Glutamatergic neuron (in vitro differentiated cells): ENCODE measurements at places on chromosomes 16 and 17. TPM values are rescaled to one million over a fixed set of nuclear protein-coding genes. Genes with fewer than 3 reads are reported as not detected.

- DNase-seq = no peak
These were observed 8.7 kb upstream of the UBE2G1 start for GRCh38 chr17:4375039-4375748.

DNA sequence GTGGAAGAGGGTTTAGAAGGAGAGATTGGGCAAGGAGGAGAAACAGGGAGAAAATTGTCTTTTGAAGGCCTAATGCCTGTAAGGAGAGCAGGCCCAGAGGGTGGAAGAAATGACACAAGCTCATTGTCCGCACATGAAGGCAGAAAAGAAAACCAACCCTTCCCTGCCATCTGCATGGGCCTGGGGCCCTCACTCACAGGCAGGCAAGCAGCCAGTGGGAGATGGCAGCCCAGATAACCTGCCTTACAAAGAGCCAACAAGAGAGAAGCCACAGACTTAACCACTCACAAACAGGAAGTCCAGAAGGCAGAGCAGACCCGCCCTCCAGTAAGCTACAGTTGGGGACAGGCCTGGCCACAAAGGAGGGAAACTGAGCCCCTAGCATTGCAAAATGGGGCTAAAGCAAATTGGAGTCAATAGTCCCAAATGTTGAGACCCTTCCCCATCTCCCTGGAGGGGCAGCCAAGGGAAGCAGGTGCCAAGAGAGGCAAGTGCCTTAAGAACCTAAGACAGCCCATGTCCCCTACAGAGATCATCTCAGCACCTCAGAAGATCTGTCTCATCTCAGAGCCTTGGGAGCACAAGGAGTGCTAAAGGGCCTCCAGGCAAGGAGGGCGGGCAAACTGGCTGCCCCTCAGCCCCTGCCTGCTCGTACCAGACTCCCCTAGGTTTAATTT lies 7.3 kb upstream of the TSPOAP1 start:
- no peak for DNase-seq

GRCh38 chr17:75625813-75626486 lies 7.3 kb upstream of the SMIM5 start:
- peak; percentile 72 for DNase-seq

DNA sequence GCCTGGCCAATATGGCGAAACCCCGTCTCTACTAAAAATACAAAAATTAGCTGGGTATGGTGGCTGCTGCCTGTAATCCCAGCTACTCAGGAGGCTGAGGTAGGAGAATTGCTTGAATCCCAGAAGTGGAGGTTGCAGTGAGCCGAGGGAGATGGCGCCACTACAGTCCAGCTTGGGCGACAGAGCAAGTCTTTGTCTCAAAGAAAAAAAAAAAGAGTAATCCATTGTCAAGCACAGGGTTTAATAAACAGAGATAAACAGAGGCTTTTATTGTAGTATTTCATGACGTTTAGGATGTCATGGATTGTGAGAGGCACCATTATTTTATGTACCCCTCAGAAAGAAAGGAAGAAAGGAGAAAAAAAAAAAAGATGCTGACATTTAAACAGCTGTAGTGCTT lies 75.2 kb upstream of the RNU2-1 start:
- DNase-seq = no peak

- no peak for DNase-seq
These were observed 81.9 kb downstream of the AIPL1 start for GRCh38 chr17:6352801-6353560.

GRCh38 chr16:5885521-5885920 lies 787.9 kb upstream of the EEF2KMT start:
- DNase-seq = no peak

- DNase-seq = no peak
These were observed 112.4 kb downstream of the SMG6 start for GRCh38 chr17:2191227-2191626.

DNA sequence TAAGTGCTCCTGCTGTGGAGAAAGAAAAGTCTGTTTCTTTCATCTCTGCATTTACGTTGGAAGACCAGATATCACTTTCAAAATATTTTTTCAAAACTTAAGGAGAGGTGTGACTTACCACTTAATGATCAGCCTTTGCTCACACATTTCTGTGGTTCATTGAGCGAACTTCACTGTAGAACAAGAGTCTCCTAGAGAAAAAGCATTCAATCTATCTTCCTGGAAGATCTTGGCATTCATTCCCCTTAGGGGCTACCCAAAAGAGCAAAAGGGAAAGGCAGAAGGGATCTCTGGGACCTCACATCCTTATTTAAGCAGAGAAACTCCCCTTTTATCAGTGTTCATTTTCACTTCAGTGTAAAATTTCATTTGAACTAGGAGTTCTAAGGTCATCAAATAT lies 61.2 kb downstream of the HS3ST3A1 start:
- DNase-seq = no peak

DNA sequence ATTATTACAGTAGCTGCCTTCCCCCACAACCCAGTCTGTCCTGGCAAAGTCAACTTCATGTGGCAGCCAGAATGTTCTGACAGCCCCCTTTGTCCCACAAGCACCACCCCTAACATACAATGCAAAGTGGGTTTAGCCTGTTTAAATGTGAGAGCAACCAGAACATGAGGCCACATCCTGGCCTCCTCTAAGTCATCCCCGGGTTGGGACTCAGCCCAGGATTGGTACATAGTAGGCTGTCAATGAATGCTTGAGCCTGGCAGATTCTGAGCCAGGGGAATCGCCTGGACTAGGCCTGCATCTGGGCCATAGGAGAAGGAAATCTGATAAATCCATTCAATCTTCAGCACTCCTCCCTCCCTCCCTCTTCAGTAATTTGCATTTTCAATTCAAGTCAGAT lies 4.3 kb upstream of the ITGA3 start:
- DNase-seq = no peak

DNA sequence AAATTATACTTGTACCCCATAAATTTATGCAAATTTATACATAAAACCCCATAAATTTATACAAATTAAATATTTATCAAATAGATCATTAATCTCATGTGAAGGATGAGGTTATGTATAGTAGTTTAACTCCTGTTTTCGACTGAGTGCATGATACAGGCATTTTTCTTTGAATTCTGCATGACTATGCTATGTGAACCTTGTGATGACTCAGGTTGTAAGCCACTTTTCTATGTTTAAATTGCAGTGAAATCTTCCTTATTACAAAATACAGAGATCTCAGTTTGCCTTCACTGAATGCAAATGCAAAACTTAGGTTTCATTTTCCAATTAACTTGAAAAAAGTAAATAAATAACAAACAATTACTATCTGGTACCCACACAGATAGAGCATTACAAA lies 843.7 kb downstream of the CDH11 start:
- DNase-seq = no peak

DNA sequence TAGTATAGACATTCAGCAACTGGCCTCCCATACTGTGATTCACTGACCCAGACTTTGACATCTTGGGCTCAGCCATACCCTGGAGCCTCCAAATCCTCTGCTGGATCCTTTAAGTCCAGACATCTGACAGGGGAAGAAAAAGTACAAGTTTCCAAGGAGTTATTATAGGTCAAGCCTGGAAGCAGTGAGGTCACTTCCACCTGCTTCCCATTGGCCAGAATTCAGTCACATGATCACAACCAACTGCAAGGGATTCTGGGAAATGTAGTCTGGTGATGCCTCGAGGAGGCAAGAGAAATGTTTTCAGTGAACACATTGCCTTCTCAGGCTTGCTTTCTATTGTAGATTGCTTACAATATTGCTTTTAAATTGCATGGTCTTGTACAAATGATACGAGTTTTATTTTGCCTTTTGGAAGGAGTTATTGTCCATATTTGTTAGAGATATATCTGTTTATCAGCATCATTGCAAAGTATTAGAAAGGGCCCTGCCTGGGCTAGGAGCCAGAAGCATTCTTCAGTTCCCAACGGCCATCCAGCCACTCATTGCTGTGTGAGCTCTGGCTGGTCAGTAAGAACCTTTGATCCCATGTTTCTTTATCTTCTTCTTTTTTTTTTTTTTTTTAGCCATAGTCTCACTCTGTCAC lies 696.9 kb downstream of the WWOX start:
- DNase-seq = peak; percentile 29

DNA sequence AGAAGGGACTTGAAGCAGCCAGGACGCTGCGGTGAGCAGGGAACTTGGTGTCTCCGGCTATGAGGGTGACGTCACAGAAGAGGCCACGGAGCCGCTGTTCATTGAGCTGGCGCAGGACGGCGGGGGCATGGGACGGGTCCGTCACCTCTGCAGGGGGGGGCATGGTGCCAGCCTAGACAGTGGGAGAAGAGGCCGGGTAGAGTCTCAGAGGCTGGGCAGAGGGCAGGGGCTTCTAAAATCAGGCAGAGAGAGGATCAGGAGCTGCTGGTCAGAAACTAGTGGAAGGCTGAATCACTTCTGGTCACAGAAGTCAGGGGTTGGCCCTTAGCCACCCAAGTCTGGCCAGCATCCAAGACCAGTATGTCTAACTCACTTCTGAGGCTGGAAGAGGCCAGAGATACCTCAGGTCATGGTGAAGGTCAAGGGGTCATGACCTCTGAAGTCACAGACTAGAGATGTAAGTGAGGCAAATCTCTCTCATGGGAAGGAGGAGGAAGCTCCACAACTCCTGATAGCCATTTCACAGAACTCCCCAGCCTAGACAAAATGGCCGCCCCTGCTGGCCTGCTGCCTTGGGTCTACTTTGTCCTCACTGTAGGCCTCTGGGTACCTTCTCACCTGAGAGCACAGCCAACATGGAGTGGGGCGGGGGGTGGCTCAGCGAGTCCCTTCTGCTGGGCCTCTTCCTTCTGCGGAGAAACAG lies 12.6 kb downstream of the ZBTB4 start:
- DNase-seq = no peak

DNA sequence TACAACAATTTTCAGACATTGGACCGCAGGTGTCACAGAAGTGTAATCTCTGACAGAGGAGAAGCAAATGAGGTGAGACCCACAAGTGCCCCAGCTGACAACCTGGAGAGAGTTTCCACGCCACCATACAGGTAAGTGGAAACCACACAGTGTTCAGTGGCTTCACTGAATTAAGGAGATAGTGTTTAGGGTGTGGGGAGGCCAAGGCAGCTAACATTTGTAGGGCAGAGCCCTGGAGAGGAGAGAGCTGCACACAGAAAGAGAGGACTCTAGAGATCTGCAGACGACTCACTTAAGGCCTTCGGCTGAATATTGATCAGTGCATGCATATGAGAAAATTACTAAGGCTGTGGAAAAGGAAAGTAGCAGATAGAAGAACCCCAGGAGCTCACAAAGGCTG lies 228.9 kb upstream of the TNRC6C start:
- DNase-seq = no peak

- no peak for DNase-seq
These were observed 64.8 kb upstream of the ADAMTS18 start for GRCh38 chr16:77499373-77500285.

DNA sequence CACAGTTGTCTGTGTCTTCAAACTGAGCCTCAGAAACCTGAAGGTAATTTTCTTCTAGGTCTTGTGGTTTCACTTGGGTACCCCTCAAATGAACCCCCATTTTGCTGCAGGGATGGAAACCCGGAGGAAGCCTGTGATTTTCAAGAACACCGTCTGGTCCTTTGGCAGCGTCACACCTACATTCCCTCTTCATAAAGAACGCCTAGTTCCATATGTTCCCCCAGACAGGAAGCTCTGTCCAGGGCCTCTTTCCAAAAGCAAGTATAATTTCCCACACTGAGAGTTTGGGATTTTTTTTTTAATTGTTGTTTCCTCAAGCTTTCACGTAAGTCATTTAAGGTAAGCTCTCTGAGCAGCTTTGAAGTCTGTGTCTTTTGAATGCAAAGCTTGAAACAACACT lies 515.0 kb downstream of the TMEM114 start:
- no peak for DNase-seq

- DNase-seq = no peak
These were observed 132.6 kb downstream of the ZNF778 start for GRCh38 chr16:89349947-89350633.

DNA sequence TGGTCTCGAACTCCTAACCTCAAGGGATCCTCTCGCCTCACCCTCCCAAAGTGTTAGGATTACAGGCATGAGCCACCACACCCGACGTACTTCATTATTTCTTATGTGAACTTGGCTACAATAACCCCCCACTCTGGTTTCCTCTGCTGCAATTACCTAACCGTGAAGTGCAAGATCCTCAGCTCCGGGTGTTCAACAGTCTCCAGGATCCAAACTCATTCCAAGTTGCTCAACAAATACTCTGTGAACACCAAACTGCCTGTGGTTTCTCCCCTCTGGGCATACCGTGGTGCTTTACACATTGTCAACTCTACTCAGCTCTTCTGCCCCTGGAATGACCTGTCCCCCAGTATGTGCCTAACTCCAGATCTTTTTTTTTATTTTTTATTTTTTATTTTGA lies 6.8 kb upstream of the SULT1A1 start:
- no peak for DNase-seq

DNA sequence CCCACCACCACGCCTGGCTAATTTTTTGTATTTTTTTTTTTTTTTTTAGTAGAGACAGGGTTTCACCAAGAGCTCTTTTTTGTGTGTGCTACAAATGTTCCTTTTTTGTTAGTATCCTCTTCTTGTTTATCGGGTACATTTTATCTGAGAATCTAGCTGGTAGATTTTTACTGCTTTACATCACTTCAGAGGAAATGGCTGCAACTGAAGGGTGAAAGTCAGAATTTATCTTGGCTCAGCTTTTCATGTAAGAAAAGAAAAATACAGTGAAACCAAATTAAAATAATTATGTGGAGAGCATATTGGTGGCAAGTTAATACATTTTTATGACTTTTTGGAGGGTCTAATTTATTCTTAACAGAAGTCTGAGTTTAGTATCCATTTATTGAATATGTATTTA lies 26.0 kb downstream of the CBFB start:
- no peak for DNase-seq

The RASL10B gene
- 3.3 TPM for total RNA-seq

The TMEM231 gene
- 14.1 TPM for total RNA-seq

The HBA2 gene
- total RNA-seq = not detected

The CD300C gene
- total RNA-seq = not detected

The TPSG1 gene
- total RNA-seq = not detected

The SULT1A2 gene
- total RNA-seq = not detected

The SCNN1G gene
- total RNA-seq = 0.39 TPM

The MEIOC gene
- not detected for total RNA-seq

The GDPD1 gene
- total RNA-seq = 34.3 TPM

The DNASE1L2 gene
- total RNA-seq = 3.4 TPM

The KREMEN2 gene
- total RNA-seq = 12.8 TPM
